ENCODE measurements at places on chromosomes 7 and 10.
A peak's percentile ranks its signal among the peaks of the same experiment; 100 is the strongest.

GRCh38 chr7:24757353-24758275 is at the start of gene GSDME:
GSDME (minus strand) TSS chr7:24757464; CDS start chr7:24749774, 7,690 bp downstream.
- no peak for DNase-seq

GRCh38 chr7:17663061-17663675 is 277.1 kb downstream of the SNX13 start:
- DNase-seq: no peak

GRCh38 chr7:45469103-45469502 is 105.1 kb upstream of the ADCY1 start:
- no peak for DNase-seq

DNA sequence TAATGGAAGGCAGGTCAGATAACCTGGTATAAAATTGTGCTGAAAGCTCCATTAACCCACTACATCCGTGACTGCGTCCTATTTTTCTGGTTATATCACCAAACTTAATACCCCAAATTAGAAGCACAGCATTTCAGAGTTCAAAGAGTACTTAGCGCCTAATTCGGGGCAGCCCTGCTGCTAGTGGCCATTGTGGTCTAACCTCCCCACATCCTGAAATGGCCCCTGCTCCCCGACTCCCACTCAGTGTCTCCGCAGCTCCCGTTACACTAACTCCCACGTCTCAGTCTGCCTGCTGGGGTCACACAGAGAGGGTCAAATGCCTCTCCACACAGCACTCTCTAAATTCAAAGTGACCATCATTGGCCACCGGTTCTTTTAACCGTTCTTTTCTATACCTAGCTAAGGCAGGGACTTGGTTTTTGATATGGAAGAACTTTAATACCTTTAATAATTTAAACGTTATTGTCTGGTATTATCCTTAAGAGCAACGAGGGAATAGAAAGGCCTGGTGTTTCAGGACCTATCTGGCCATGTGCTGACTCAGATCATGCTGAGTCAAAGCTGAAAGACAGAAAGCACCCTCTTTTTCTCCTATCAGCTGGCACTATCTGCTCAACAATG is 117.1 kb downstream of the KMT2E start:
- no peak for DNase-seq

- DNase-seq: no peak
Observed at GRCh38 chr10:29555091-29555745, 79.6 kb downstream of the SVIL start.

DNA sequence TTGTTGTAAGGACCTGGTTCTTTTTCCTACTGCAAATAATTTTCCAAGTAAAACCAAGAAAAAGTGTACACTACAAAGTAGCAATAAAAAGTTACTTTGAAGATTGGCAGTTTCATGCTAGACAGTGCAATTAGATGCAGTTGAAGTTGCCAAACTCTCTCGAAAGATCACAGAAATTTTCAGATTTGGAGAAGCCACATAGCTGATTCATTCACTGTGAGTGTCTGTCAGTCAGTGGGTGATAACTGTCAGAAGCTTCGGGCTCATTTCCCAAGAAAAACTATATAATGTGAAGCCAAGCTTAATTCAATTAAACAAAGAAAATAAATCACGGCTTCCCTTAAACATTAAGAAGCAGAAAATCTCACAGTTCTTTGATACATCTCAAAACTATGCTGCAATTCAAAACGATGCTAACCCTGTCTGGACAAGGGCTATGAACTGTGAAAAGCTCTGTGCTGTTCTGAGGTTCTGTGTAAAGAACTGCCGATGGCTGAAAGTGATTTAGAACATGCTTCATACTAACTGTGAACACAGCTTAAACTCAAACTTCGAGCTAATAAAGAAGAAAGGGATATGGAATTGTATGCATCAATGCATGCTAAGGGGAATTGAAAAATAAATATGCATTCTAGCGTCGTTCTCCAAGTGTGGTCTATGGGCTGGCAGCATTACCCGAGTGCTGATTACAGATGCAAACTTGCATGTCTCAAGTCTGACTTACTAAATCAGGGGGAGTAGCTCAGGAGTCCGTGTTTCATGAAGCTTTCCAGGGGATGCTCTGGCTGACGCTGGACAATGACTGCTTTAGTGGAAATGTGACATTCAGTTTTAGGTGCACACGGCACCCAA is 557.4 kb downstream of the CALN1 start:
- DNase-seq: no peak

DNA sequence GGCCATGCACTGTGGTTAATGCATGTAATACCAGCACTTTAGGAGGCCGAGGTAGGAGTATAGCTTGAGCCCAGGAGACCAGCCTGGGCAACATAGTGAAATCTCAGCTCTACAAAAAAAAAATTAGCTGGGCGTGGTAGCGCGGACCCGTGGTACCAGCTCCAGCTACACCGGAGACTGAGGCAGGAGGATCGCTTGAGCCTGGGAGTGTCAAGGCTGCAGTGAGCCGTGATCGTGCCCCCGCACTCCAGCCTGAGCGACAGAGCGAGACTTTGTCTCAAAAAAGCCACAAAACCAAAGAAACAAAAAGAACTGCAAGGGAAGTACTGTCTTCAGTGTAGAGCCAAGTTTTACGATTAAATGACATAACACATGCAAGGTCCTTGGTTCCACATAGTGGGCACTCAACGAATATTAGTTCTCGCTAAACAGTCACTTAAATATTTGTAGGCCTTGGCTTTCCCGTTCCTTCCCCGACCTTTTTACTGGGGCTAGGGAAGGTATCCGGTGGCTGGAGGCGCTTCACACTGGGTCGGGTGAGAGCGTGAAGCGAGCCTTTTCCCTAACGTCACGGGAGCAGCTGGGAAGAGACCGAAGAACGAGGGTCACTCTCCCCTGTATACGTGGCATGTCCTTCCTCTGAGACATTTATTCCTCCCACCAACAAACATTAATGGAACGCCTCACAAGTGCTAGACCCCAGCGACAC is 993 bp upstream of the SND1 start:
- no peak for DNase-seq

- no peak for DNase-seq
Observed at GRCh38 chr10:103463499-103463898, 4.8 kb upstream of the CALHM1 start.

GRCh38 chr10:110634527-110635209 is 9.5 kb upstream of the RBM20 start:
- no peak for DNase-seq

DNA sequence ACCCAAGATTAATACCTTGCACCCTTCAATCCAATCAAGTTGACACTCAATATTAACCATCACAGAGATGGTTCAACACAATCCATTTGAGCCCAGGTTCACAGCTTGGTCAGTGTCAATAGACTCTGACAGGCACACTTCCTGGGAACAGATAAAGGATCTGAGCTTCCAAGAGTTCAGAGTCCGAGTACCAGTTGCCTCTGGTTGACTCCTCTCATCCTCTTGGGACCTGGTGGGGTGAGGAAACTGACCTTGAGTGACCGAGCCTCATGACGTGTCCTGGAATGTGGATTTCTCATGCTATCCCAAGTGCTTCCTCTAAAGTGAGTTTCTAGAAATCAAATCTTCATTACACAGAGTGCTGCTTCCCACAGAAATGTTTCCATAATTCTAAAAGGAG is 162.0 kb downstream of the CYP26A1 start:
- DNase-seq: no peak

GRCh38 chr10:18681971-18682411 is 22.8 kb downstream of the ARL5B start:
- DNase-seq: no peak

- no peak for DNase-seq
Observed at GRCh38 chr10:118516716-118517115, 78.7 kb downstream of the PRLHR start.

DNA sequence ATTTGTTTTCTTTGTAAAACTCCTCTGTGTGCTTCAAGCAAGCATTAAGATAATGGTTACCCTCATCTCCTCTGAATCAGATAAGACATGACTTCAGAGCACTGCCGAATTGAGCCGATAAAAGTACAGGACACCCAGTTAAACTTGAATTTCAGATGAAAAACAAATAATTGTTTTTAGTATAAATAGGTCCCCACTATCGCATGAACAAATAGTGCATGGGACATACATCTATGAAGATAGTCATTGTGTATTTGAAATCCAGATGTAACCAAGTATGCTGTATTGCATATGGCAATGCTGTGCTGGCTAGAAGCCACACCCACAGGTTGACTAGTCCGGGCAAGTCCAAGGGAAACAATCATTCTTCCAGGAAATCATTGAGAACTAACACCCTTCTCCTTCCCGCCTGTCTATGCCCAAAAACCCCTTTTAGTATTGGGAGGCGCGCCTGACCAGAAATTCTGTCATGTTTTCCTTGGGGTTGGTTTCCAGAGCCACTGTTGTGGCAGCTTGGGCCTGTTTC is 12.6 kb upstream of the FGFR2 start:
- DNase-seq: no peak

DNA sequence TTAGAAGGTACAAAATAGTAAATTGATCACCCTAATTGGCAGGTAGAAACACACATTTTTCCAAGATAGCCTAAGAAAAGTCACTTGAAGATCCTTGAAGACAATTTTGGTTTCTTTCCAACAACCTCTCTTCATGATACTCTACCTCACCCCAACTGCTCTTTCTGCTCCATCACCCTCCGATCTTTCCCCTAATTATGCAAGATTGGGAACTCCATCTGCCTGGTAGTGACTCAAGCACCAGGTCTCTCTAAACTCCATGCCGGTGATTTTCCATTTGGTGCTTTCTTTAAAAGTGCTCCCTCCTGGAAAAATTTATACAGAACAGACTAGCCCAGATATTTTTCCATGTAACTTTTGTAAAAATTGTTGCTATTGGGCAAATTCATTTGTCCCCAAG is 1.1 kb upstream of the AKR1B1 start:
- no peak for DNase-seq

DNA sequence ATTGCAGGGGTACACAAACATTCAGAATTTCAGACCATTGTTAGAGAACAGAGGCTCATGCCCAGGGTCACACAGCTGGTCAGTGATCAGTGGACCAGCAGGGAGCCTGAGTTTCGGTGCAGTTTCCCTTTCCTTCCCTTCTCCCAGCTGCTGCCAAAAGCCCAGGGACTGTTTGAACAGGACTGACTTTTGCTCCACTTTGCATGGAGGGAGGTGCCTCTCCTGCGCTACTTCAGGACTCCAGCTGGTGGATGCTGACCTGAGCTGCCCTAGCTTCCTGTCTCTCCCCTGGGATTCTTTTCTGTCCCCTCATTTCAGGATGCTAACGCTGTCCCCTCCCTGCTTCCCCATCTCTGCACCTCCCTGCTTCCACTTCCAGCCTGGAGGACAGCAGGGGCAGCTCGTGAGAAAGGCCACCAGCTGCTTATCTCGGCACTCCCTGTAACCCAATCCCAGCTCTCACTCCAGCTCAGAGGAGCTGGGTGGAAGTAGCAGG is 14.5 kb downstream of the SH2D4B start:
- no peak for DNase-seq

DNA sequence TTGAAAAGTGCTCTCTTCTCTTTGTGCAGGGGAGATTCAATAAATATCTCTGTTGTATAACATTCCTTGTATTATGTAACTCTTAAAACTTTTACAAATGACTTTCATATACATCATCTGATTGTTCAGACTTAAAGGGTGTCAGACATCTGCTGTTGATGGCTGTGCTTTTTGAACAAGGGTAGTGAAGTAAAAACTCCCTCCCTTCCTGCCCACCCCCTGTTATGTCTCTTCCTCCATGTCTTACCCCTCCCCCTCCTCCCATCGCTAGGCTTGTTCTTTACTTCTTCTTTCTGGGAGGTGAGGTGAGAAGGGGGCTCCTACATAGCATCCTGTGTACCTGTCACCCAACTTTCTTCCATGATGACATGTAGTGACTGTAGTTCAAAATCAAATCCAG is 23.4 kb upstream of the ABCB4 start:
- no peak for DNase-seq

DNA sequence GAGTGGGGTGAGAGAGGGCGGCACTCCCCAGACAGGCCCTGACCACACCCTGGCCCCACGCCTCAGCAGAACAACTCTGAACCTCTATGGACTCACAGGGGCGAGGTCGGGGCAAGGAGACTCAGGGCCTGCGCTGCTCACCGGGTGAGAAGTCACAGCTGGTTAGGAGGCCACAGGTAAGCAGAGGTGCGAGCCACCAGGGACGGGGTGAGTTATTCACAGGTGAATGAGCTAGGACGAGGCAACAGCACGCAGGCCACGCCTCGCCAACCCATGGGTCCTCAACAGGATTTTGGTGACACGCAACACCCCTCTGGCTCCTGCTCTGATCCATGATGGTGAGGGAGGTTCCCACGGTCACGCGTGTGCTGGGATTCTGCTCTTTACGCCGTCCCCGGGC is 202.5 kb downstream of the ADARB2 start:
- DNase-seq: no peak

- DNase-seq: no peak
Observed at GRCh38 chr7:69283421-69283820, 314.9 kb upstream of the AUTS2 start.

DNA sequence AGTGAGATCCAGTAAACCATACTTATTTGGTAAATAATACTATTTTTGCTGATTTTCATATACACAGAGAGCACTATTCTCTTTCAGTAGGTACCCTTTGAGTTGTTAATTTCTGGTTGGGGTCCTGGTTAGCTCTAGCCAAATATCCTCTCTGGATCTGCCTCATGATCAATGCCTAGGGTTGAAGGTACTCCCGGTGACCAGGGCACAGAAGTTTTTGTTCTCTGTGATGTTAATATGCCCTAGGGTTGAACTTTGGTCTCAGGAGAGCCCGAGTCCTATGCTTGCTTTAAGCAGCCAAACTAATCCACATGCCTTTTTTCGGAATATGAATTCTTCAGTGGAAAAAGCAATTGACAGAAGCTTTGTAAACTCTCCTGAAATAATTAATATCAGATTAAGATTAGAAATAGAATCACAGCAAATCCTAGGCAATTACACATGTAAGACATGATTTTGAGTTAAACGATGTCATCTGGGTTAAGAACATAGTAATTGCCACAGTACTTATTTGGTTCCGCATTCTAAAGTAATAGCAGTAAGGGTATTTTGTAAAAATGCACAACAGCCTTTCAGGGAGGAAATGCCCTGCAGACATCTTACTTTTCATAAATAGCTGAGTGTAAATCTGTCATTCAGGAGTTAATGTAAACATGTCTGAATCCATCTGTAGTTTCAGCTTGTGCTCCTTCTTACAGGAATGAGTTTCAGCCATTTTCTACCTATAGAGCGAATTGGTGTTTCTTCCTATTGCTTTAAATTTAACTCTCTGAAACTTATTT is 10.1 kb downstream of the CHN2 start:
- DNase-seq: no peak

DNA sequence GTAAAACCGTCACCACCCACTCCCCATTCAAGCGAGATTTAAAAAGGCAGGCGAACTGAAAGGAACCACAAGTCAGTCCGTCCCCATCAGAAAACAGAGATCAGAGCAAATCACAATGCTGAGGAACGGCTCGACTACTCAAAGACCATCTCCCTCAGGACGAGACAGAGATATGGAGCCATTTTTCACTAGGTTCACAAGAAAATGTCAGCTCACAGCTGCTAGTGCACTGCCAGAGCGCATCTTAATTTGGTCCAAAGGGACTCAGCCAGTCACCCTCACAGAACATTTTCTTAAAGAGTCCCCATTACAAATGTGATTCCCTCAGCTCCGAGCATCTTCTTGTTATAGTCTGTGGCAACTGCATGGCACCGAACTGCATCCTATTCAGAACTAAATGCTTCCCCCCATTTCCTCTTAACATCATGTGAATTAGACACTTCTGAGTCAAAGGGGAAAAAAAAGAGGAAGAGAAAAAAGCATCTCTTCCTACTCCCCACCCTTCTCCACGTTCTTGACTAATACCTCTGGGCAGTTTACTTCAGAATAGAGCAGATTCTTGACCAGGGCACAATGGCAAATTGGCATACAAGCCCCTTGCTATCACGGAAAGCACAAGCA is 683.9 kb downstream of the MAGI2 start:
- peak; percentile 51 for DNase-seq

GRCh38 chr10:79149662-79150443 is 81.1 kb downstream of the ZMIZ1 start:
- no peak for DNase-seq
